ENCODE measurements at places on chromosomes 2 and 18. TPM values are rescaled to one million over a fixed set of nuclear protein-coding genes. Genes with fewer than 3 reads are reported as not detected.

MBD2 gene
- polyA plus RNA-seq: 29.7 TPM

FHOD3 gene
- polyA plus RNA-seq: 33.5 TPM

CD8A gene
- not detected for polyA plus RNA-seq

PROM2 gene
- polyA plus RNA-seq: 0.09 TPM

ASB18 gene
- polyA plus RNA-seq: not detected

PARD3B gene
- polyA plus RNA-seq: 4.8 TPM

COQ10B gene
- polyA plus RNA-seq: 11.6 TPM

ALPI gene
- not detected for polyA plus RNA-seq

MOCOS gene
- 2.0 TPM for polyA plus RNA-seq

STAM2 gene
- polyA plus RNA-seq: 30.5 TPM

TTN gene
- 0.14 TPM for polyA plus RNA-seq

GKN1 gene
- polyA plus RNA-seq: not detected

RMDN2 gene
- 9.2 TPM for polyA plus RNA-seq

Data from fibroblast of lung (primary cell).